ENCODE measurements at places on chromosomes 3 and 15.
A peak's percentile ranks its signal among the peaks of the same experiment; 100 is the strongest.

- DNase-seq: no peak
Measured at GRCh38 chr3:138497851-138498250, 63.4 kb downstream of the ESYT3 start.

DNA sequence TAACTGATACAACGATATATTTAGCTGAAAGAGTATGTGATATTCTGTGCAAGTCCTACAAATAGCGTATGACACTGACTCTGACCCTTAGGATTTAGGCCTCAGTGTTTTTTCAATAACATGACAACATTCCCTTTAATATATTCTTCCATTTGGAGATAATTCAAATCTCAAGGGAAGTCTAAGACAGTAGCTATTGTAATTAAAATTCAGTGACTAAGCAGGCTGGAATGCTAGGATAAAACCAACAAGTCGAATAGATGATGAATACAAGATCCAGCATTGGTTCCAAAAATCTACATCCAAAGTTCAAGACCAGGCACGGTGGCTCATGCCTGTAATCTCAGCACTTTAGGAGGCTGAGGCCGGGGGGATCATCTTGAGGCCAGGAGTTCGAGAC is 56.2 kb downstream of the QTRT2 start:
- no peak for DNase-seq

GRCh38 chr15:67803996-67804843 is 21.1 kb upstream of the SKOR1 start:
- DNase-seq: no peak

DNA sequence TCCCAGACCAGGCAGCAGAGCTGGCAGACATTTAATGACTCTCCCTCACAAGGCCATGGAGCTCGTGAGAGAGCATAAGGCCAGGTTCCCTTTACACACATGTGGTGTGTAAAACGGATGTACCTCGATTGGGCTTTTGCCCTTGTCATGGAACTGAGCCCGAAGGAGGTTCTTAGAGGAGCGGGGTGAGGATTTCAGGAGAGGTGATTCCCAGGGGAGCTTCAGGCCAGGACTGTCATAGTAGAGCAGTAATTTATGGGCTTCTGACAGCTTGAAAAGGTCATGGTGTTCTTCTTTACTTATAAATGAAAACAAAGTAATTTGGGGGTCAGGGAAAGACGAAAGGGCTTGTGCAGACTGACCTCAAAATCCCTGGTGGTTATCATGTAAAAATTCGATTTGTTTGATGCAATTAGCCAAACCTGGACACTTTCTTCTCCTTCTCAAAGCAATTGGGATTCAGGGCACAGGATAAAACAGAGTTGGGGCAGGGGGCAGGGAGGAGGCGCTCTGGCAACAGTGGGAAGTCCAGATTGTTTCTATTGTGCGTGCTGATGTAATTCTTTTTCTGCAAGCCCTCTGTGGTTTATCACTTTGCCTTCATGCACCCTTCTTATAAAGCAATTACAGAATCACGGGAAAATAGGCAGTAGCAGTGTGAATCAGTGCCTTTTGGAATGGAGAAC is 51.0 kb downstream of the CACNA1D start:
- no peak for DNase-seq

DNA sequence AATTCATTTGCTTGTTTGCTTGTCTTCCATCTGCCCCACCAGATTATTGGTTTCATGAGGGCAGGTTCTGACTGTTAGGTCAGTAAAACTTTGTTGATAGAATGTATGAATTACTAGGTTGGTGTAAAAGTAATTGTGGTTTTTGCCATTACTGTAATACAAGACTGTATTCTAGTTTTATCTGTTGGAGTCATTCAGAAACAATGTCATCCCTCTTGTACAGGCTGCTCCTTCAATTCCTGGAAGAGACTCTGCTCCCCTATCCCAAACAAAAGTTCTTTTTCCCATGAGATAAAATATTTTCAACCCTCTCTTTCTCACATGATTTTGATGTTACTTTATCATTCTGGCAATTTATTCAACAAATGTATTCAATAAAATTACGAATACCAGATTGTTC is 115.0 kb downstream of the CHST2 start:
- no peak for DNase-seq

DNA sequence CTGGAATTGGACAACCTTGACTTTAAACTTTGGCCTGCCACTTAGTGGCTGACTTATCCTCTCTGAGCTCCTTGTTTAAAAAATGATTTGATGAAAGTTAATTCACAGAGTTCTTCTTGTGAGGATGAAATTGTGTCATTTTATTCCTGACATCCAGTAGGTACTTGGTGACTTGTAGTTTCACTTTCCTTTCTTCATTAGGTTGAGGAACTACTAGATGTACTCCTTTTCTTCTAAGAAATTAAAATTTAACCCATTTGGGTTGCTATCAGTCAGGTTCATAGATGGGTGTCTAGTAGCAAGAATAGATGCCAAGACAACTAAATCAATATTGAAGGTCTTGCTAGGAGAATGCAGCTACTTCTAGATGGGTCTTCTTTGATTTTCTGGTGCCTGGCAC is 5.2 kb downstream of the NR1D2 start:
- DNase-seq: no peak

GRCh38 chr3:66095295-66096001 is 56.7 kb upstream of the MAGI1 start:
- DNase-seq: no peak

DNA sequence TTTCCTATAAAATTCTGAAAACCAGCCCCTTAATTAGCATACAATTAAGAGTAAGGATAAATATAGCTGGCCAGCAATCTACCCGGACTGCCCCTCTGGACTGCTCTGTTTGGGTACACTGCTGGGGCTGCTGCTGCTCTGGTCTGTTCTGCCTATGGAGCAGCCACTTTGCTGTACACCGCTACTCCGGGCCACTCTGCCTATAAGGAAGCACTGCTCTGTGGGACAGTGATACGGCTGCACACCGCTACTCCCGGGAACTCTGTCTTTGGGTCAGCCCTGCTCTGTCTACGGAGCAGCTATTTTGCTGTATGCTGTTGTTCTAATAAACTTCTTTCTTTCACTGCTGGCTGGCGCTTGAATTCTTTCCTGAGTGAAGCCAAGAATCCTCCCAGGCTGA is 316.5 kb upstream of the PLSCR5 start:
- DNase-seq: no peak

- no peak for DNase-seq
Measured at GRCh38 chr15:95162531-95162930, 931.2 kb downstream of the MCTP2 start.

DNA sequence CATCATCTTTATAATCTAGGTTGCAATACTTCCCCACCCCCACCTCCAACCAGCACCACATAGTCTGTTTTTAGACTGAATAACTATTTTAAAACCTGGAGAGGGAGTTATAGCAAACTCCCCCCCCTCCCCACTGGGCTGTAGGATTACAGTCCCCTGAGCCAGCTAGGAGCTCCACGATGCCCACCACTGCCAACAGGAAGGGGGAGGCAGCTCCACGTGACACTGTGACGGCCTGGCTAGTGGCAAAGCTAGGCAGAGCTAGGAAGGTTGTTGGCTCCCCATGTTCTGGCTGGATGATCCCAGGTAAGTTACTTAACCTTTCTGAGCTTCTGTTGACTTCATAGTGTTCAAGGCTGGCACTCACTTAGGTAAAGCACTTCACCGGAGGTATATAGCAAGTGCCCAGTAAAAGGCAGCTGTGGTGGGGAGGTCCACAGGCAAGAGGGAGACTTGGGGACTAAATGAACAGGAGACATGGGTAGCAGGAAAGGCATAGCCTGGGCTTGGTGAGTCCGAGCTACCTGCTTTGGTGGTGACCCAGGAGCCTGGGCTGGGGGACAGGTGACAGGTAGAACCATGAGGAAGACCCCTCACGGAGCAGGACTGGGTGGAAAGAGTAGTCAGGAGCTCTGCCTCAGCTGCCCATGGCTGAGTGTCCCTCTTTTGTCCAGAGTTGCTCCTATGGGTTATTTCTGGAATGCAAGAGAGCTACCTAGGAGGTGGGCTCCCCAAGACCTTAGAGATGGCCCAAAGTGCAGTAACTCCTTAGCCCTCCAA is 4.0 kb upstream of the TBC1D21 start:
- DNase-seq: no peak

DNA sequence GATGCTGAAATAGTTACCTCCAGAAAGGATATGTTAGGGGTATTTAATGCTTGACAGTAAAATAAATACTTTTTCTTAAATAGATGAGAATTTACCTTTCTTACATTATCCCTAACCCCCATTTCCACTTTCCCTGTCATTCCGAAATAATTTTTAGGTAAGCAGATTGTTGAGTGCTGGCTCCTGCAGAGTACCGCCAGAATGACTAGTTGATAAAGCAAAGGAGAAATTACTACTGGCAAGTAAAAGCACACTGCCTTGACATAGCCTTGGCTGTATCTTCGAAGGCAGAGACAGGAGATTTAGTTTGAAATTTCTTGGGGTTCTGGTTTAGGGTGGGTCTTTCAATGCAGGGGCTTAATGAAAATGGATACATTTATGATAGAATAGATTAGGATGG is 40.8 kb downstream of the LRRC49 start:
- no peak for DNase-seq

GRCh38 chr15:77986891-77987764 is 90.4 kb downstream of the TBC1D2B start:
- DNase-seq: no peak

DNA sequence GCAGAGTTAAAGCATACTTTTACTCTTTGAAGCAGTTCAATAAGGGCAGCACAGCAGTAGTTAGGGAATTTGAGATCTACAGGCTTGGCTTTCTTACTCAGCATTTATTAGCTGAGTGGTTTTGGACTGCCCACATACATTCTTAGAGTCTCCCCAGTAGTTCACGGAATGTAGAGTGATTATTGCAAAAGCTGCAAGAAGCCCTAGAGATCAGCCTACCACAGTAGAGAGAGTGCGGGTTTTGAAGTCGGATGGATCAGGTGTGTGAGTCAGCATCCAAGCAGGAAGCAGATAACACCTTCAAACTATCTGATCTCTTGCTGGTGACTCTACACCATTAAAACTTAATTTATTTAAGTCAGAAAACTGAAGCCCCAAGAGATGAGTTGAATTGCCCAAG is 171.9 kb downstream of the SYNPR start:
- DNase-seq: no peak

DNA sequence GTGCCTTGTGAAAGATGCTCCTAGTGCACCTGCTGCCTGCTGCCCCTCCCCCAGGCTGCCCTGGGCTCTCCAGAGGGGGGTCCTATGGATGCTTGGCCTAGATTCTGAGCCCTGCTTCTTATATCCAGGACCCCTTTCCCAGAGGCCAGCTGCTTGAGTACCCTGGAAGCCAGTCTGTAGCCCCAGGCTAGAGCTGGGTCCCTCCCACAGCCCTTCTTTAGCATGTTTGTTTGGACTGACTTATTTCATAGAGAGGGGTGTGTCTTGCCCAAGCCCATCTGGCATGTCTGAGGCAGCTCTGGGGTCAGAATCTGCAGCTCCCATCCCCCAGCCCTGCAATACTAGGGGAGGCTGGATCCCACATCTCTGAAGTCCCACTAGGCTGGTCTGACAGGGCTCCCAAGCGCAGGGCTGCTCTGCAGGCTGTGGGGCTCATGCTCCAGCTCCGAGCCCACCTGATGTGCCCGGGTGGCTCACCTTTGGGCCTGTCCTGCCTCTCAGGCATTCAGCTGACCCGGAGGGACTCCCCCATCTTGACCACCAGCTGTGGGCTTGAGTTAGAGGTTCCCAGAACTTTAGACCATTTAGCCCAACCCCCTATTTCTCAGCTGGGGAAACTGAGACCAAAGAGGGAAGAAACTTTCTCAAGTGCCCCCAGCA is 3.1 kb downstream of the CHRNB4 start:
- no peak for DNase-seq

DNA sequence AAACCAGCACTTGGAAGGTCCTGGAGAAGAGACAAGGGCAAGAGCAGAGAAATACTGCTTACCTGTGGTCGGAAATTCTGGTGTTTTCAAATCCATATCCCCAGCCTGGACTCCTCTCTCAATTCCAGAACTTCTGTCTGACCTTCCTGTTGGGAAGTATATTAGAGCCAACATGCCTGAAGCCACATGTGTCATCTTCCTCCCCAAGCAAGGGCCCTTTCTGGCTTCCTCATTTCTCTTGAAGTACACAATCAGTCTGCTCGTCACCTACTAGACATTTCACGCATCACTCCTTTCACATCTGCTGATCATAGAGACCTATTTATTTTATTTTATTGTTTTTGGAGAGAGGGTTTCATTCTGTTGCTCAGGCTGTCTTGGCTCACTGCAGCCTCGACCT is 8.4 kb downstream of the PARP14 start:
- DNase-seq: no peak

- DNase-seq: peak; percentile 28
Measured at GRCh38 chr15:41621200-41622193, 38.7 kb upstream of the MGA start.

DNA sequence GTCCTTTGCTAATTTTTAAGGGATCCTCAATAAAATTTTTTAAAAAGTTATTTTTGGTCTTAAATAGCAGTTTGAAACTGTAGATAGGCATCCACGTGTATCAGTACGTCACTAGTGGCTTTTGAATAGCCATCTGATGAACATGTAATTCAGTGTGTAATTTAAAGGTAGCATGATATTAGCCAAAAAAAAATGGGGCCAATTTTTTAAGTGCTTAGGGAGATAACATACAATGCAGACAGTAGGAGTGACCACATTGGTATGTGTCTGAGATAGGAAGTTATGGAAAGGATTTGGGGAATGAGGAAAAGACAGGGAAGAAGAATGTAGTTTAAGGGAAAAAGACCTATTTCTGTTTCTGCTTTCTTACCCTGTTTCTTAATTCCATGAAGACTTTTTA is 2.5 kb downstream of the AP4E1 start:
- DNase-seq: no peak

DNA sequence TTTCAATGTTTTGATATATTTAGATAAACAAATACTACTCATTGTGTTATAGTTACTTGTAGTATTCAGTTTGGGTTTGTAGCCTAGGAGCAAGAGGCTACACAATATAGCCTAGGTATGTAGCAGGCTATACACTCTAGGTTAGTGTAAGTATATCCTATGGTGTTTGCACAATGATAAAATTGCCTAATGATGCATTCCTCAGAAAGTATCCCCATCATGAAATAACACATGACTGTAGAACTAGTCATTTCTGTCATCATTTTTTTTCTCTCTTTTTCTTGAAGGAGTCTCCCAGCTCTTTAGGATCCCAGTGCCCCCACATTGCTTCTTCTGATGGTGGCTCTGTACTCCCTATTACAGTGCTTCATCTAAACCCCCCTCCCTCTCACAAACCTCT is 157.7 kb upstream of the CADPS start:
- no peak for DNase-seq

DNA sequence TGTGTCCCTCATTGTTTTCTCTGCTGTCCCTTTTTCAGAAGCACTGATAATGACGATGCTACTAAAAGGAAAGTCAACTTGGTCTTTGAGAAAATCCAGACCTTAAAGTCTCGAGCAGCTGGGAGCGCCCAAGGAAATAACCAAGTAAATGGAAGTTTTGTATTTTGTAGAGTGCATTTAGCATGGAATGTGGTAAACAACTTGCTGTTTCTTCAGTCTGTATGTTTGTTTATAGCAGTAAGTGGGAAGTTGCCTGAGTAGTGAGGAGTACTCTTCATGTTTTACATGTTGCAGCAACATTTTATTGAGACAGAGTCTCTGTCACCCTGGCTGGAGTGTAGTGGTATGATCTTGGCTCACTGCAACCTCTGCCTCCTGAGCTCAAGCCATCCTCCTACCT is 66.0 kb downstream of the CGNL1 start:
- no peak for DNase-seq

All from GM12878 (cell line).